Activated CD8-positive, alpha-beta memory T cell treated with anti-CD3 and anti-CD28 coated beads for 1 hour (primary cell): ENCODE measurements at places on chromosomes 13 and 19.

DNA sequence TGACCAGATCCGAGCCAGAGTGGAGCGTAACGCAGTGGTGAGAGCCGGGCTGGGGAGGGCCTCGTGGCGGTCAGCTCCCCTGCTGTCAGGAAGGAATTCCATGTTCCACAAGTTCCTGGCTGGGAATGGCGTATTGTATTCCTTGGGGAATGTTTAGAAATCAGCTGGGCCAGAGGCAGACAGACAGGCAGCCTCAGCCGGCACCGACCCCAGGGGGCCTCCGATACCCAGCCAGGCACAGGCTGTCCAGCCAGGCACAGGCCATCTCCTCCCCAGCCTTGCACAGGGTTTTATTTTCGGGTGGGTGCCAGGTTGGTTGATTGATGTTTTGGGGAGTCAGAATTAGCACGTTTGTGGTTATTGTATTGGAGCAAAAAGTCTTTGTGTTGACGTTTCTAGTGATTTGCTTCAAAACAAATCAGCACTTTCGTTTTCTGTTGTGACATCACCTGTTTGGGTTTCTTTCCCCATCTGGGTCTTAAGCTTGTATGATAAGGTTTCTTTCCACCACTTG lies 126.6 kb upstream of the MCF2L start:
- no peak for DNase-seq

- no peak for DNase-seq
These were observed 201.1 kb downstream of the NBEA start for GRCh38 chr13:35143123-35143522.

DNA sequence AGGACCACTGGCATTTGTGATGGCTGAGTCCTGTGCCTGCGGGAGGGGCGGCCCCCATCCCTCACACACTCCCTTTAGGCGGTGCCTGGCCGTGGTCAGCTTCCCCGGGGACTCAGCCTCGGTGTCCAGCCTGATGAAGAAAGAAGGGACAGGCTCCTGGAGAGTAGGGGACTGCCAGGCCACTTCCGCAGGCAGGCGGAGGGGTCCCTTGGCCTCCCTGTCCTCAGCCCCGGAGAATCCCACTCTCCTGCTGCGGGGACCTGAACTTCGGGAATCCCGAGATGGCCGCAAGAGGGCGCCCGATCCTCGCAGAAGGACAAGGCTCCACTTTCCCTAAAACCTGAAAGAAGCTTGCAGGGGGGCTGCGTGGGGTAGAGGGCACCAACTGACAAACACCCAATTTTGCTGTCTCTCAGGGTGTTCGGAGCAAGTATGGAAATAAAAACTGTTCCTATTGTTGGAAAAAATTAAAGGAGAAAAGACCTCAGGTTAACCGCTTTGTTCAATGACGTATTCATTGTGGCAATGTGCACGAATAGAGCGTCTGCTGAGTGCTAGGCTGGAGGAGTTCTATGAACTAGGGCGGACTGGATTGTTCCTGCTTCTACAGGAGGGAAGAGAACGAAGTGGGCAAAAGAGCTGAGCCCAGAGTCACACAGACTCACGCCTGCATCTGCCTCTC lies 297.3 kb downstream of the ZNF536 start:
- DNase-seq = no peak

DNA sequence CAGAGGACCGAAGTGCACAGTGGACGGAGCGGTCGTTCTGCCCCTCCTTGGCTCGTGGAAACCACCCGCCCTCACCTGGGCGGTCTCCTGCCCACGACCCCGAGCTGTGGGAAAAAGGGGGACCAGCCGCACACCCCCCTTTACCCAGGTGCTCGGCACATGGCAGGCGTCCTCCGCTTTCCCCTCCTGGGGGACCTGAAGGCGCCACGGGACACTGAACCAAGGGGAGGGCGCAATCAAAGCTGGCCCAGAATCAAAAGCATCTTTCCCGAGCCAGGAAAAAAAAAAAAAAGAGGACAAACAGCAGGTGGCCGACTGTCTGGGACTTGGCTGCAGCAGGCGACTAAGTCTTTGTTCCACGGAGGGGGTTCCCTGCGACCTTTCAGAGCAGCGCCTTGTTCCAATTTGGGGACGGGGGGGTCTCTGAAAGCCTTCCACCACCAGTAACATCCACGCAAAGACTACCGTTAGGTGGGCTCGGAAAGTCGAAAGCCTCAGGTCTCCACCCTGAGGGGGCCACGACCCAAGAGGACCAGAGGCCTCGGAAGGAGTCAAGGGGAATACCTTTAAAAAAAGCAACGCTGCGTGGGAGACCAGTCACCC lies 1.1 kb downstream of the MBD3 start:
- DNase-seq = no peak

DNA sequence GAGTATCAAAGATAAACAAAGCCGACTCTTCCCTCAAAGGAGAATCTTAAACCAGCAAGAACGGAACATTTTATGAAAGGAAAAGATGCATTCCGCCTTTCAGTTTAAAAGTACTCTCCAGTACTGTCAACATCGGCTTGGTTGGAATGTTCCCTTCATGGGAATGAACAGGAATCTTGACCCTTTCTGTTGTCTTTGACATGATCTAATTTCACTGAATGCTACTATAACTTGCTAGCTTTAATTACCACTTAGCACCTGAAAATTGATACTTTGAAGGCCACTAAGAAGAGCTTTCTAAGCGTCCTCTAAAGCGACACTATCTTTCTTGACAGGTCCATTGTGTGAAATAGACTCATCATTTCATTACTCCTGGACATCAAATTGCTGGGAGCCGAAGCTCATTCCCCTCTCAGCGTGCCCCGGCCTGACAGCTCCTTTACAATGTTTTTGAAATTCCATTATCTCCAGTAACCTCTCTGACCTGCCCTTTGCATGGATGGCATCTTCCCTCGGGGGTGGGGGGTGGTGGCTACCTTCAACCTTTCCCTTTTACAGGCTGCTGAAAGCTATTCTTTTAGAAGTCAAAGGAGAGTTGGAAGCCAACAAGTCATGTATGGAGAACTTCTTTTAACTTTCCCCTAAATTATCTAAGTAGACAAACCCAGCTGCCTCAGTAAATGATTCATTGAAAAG lies 67.9 kb downstream of the EFNB2 start:
- no peak for DNase-seq
